ENCODE measurements at places on chromosomes 12 and 14.

GRCh38 chr12:47609806-47610205 lies 96.0 kb downstream of the RPAP3 start:
- no peak for DNase-seq

GRCh38 chr14:90628825-90629224 lies 187.4 kb downstream of the TTC7B start:
- no peak for DNase-seq

DNA sequence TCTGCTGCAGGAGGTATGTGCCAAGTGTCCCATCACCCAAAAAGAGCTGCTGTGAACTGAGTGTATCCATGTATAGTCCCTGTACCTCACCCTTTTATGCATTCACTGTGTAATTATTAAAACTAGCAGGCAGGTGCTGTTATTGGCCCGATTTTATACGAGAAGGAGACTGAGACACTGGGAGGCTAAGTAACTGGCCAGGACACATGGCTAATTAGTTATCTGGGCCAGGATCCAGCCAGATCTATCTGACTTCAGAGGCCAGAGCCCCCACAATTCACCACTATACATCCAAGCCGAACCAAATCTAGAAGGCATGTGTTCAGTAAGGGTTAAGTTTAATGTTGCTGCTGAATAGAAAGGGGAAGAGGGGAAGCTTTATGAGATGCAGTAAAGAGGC lies 73.4 kb downstream of the FRMD6 start:
- DNase-seq = no peak

- no peak for DNase-seq
Measured at GRCh38 chr12:24297516-24297915, 348.0 kb upstream of the SOX5 start.

All from Caco-2 (cell line).